ENCODE measurements at places on chromosomes 7 and 10.

GRCh38 chr10:77832238-77832637 is 94.3 kb downstream of the DLG5 start:
- peak; percentile 16 for DNase-seq

GRCh38 chr10:113823389-113823788 is 30.5 kb downstream of the DCLRE1A start:
- DNase-seq = no peak

- DNase-seq = no peak
Measured at GRCh38 chr7:44894888-44895580, 9.7 kb upstream of the PURB start.

DNA sequence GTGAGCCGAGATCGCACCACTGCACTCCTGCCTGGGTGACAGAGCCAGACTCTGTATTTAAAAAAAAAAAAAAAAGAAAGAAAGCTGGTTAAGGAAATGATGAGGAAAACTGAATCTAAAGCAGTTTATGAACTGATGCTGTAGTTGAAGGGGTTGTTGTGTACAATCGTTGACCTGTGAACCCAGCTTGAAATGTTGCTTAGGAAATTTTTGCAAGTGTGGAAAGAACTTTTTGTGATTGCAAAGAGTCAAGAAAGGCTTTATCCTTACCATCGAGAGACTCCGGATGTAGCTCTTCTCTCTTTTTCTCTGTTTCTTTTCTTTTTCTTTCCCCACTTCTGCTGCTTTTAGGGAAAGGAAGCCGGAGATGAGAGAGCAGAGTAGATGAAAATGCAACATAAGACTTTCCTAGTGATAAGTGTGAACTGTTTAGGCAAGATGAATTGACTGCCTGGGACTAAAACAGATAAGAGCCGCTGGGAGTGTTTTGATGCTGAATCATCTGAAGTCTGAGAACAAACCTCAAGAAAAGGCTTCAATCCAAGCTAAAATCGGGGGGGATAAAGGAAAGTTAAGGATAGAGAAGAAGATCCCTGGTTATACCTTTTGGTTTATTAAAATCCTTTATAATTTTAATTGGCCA is 69.0 kb downstream of the TAF3 start:
- no peak for DNase-seq

GRCh38 chr7:159038066-159038465 is 106.6 kb downstream of the VIPR2 start:
- peak; percentile 1 for DNase-seq

DNA sequence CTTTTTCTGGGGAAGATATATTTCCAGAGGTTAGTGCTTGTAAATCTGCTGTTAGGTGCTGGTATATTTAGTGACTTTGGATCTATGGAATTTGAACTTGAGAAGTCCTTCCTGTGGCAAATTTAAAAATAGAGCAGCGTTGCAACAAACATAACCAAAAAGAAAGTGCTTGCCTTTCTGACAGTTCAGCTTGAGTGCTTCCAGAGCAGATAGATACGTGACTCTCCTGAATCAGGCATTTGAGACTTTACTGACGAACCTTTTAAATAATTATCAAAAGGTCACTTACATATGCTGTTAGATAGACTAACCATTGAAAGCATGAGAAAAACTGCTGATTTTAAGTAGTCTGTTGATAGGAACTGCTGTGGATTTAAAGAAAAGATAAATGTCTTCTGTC is 387.5 kb upstream of the LRRTM3 start:
- no peak for DNase-seq

DNA sequence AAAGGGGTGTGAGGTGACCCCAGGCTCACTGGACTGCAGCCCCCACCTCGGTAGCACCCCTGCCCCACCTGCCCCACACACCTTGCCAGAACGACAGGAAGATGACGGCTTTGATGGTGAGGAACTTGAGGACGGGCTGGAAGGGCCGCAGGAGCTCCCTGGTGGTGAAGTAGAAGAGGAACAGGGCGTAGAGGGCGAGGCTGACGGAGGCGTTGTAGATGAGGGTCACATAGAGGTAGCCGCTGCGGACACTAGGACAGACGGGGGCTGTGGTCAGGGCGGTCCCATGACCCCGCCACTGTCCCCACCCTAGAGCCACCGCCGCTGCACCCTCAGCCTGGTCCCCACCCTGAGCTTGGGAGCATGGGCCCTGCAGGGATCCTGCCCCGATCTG is 7.6 kb downstream of the TMEM184A start:
- no peak for DNase-seq
